RPMI7951 (cell line): ENCODE measurements at places on chromosomes 2 and 18. TPM values are rescaled to one million over a fixed set of nuclear protein-coding genes. Genes with fewer than 3 reads are reported as not detected.

DNA sequence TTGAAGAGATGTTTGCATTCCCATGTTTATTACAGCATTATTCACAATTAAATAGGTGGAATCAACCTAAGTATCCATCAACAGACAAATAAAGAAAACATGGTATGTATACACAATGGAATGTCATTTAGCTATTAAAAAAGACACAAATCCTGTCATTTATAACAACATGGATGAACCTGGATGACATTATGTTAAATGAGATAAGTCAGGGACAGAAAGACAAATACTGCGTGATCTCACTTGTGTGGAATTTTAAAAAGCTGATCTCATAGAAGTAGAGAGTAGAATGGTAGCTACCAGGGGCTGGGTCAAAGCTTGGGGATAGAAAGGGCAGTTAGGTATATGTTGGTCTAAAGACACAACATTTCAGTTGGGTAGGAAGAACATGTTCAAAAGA is 376.3 kb downstream of the EPHA4 start:
- no peak for DNase-seq

GRCh38 chr2:161265874-161266273 is 42.4 kb upstream of the PSMD14 start:
- no peak for DNase-seq

- peak; percentile 75 for DNase-seq
Observed at GRCh38 chr2:1055014-1055595, 104.5 kb downstream of the SNTG2 start.

- DNase-seq = no peak
Observed at GRCh38 chr2:85814802-85815550, 61.2 kb downstream of the ATOH8 start.

- DNase-seq = no peak
Observed at GRCh38 chr2:211376410-211376809, 820.0 kb downstream of the CPS1 start.

DNA sequence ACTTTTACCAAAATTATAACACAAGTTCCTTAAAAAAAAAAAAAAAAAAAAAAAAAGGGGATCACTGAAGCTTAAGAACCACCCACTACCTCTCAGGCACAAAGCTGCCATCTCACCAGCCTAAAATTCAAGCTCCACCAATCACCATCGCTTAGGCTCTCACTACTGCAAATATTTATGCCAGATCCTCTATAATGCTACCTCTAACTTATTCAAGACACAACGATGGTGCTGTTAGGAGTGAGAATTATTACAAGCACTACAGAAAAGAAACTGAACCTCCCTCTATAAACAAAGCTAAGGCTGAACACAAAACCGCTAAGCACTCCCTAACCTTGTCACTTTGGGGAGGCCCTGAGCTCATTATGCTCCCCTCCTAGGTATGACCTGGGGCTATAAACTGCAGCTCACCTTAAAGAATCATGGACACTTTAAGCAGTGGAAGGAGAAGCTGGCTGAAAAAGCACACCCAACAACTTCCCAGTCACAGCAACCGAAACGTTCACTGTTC is 3.6 kb downstream of the FZD5 start:
- no peak for DNase-seq

CYP27A1 gene
- total RNA-seq = 19.9 and 20.5 TPM in 2 replicates

ZBTB14 gene
- total RNA-seq = 9.7 and 12.4 TPM in 2 replicates

MC5R gene
- 0.49 TPM in 1 of 2 replicates, not detected in the other for total RNA-seq

PLCL1 gene
- 0.12 TPM in 1 of 2 replicates, not detected in the other for total RNA-seq

CXCR4 gene
- total RNA-seq = not detected in 2 replicates

FSIP2 gene
- 0.78 and 1.9 TPM in 2 replicates for total RNA-seq

SS18 gene
- 108 and 120 TPM in 2 replicates for total RNA-seq

LIMS4 gene
- total RNA-seq = 0.12 and 0.29 TPM in 2 replicates
